Left lung (tissue), 14 donors: ENCODE measurements at places on chromosomes 7 and 10. TPM values are rescaled to one million over a fixed set of nuclear protein-coding genes. Genes with fewer than 3 reads are reported as not detected.

GRCh38 chr10:104246976-104247375 is 7.7 kb upstream of the GSTO1 start:
- no peak overlapping the region for H3K4me3 ChIP-seq
- no peak for DNase-seq
- peak overlapping the region; percentile 86 for H3K27ac ChIP-seq
- H3K36me3 ChIP-seq, result no peaks in the 10 kb centered on the region

AKR1C8 gene
- polyA plus RNA-seq, result not detected

DNA sequence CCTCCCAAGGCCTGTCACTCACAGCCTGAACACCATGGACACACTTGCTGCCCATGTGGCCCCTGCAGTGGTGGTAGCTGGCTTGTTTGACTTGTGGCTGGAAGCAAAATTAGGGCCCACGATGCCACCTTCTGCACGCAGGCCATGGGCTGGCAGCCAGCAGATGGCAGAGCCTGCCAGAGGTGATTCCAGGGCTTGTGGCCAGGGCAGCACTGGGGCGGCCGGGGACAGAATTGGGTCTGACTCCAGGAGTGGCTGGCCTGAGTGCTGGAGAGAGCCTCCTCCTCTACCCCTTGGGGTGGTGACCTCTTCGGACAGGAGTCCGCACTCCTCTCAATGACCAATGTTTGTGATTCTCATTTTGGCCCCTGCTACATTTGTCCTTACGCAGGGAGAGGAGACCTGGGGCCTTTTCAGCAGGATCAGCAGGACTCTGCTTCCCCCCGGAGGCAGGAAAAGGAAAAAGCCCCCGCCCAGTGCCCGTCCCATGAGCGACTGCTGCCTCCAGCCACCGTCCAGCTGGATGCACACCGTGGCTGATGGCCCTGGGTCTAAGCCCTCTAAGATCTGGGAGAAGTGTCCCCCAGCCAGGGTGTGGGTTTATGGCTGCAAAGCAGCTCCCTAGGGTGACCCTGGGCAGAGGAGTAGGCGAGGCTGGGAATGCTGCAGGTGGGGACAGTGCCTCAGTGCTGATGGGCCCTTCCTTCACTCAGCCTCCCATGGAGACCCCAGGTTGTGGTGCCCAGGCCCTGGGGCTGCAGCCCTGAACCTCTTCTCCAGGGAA is 26.5 kb downstream of the DNAJB12 start:
- peak overlapping the region; percentile 47 for H3K27ac ChIP-seq
- peaks cover 50% of the 10 kb centered on the region for H3K4me1 ChIP-seq
- H3K4me3 ChIP-seq, result no peak overlapping the region
- no peaks in the 10 kb centered on the region for H3K27me3 ChIP-seq
- no peaks in the 10 kb centered on the region for H3K36me3 ChIP-seq

DNA sequence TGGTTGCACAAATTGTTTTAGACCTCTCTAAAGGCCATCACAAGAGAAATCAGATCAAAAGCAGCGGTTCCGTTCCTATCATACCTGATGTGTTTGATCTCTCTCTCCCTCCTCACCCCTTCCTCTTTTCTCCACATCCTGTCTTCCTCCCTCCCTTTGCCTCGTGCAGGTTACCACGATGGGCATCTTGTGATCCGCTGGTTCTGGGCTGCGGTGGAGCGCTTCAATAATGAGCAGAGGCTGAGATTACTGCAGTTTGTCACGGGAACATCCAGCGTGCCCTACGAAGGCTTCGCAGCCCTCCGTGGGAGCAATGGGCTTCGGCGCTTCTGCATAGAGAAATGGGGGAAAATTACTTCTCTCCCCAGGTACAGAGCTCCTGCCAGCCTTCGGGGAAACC is 28.5 kb upstream of the STK17A start:
- no peak for DNase-seq
- H3K4me1 ChIP-seq, result no peaks in the 10 kb centered on the region
- H3K27ac ChIP-seq, result no peak overlapping the region
- H3K36me3 ChIP-seq, result no peaks in the 10 kb centered on the region
- H3K4me3 ChIP-seq, result no peak overlapping the region

MBLAC1 gene
- 1.3 TPM for polyA plus RNA-seq

FGFR2 gene
- 293 TPM for polyA plus RNA-seq

DNA sequence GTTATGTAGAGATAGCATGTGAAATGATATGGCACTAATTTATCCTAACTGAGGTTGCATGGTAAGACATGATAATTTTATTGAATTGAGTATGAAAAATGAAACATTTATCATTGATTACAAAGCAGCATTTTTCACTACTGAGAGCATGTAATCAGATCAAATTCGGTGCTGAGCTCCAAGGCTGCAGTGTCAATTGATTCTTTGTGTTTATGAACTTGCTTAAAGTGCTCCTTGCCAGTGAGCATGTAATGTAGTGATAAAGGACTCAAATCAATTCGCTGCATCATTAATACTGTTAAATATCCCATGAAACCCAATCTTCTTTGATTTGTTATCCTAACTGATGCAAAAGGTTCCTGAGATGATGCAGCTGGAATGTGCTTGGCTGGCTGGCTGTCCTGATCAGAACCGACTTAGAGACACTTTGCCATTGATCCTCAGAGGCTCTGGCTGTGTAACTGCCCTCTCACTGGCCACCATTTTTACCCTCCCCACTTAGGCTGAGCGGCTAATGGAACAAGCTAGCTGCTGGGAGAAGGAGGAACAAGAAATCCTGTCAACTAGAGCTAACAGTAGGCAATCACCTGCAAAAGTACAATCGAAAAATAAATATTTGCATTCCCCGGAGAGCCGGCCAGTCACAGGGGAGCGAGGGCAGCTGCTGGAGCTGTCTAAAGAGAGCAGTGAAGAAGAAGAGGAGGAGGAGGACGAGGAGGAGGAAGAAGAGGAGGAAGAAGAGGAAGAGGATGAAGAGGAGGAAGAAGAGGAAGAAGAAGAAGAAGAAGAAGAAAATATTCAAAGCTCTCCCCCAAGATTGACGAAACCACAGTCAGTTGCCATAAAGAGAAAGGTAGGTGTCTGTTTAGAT is 89.8 kb upstream of the SAMD8 start:
- H3K36me3 ChIP-seq, result peaks cover 26% of the 10 kb centered on the region
- no peak for DNase-seq
- H3K4me1 ChIP-seq, result peaks cover 22% of the 10 kb centered on the region
- no peak overlapping the region for H3K27ac ChIP-seq
